ENCODE measurements at places on chromosomes 11 and 22. TPM values are rescaled to one million over a fixed set of nuclear protein-coding genes. Genes with fewer than 3 reads are reported as not detected.

USP28 gene
- 39.5 TPM for total RNA-seq

NPAS4 gene
- 0.60 TPM for total RNA-seq

SPTY2D1 gene
- 24.1 TPM for total RNA-seq

CBX7 gene
- 9.6 TPM for total RNA-seq

GNAZ gene
- 4.5 TPM for total RNA-seq

DNA sequence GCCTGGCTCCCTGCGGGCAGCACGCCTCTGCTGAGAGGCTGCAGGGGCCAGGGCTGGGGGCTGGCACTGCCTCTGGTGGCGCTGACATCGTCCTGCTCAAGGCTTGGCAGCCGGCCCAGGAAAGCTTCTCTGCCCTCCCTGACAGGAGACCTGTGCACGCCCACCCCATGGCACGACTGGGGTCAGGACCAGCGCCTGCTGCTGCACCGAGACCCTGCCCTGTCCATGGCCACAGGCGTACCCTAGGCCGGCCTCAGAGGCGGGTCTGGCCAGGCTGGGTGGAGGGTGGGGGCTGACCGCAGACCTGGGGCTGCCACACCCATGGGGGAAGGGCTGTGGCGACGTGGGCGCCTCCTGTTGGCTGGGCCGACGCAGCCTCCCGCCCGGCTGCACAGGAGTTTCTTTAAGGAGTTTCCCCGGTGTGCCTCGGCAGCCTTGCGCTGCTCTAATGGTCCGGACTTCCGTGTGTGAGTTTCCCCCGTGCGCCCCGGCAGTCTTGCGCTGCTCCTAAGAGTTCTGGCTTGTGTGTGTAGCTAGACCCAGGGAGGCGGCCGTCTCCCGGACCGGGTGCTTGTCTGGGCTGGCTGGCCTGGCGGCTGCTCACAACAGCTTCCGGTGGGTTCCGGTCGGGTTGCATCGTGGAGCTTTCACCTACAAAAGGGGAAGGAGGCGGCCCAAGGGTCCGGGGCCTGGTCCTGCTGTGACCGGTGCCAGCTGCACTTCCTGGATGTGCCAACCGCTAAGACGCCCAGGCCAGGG, 4.6 kb downstream of the TRABD start:
- no peak overlapping the region for H3K4me3 ChIP-seq
- H3K4me1 ChIP-seq: peaks cover 45% of the 10 kb centered on the region
- H3K36me3 ChIP-seq: no peaks in the 10 kb centered on the region
- peak; percentile 84 for DNase-seq
- no peaks in the 10 kb centered on the region for H3K27me3 ChIP-seq

- no peaks in the 10 kb centered on the region for H3K36me3 ChIP-seq
- H3K4me1 ChIP-seq: no peaks in the 10 kb centered on the region
- H3K27ac ChIP-seq: no peak overlapping the region
Observed at GRCh38 chr22:47135338-47135737, 372.9 kb downstream of the TBC1D22A start.

DNA sequence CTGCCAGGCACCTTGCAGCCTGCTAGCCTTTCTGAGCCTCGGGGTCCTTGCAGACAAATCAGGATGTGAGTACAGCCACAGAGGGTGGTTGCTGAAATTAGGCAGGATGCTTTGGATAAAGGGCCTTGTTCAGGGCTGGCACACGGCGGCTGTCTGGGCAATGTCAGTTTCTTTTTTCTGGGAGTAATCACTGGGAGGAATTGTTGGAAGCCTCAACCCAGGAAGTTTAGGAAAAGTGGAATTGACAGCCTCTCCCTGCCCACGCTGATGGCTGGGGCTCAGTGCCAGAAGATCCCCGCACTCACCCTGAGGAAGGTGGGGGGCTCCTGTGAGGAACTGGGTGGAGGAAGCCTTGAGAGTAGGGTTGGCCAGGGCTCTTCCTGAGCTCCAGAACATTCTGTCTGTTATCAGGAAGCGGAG, 37.4 kb downstream of the CD82 start:
- H3K4me3 ChIP-seq: no peak overlapping the region
- H3K36me3 ChIP-seq: no peaks in the 10 kb centered on the region
- peak overlapping the region; percentile 25 for H3K27ac ChIP-seq
- H3K27me3 ChIP-seq: no peaks in the 10 kb centered on the region

DNA sequence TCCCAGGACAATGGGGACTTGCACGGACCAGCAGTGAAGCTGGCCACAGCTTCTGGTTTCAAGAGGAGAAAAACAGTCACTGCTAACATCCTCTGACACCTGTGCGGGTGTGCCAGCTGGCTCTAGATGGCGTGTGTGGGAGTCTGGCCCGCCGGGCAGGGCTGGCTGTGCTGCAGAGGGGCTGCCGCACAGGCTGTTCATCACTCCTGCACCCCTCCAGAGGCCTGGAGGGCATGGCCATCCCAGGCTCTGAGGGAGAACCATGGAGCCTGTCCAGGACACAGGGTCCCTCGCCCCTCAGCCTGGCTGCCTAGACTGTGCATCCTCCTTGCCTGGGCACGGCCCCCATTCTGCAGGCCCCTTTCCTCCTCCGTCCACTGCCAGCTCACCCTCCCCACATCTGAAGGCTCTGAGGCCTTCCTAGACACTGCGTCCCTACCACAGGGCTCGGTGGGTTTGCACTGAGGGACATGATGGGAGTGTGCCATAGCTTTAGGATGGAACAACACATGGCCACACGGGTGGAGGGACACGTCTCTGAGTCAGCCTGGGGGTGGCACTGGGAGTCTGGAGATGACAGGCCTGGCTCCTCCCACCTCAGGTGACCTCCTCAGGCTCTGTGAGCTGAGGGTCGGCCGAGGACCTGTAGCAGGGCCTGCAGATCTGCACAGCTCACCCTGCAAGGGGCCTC, 42.1 kb upstream of the GNB1L start:
- no peak overlapping the region for H3K4me3 ChIP-seq
- peaks cover 9% of the 10 kb centered on the region for H3K4me1 ChIP-seq
- H3K27me3 ChIP-seq: no peaks in the 10 kb centered on the region
- H3K36me3 ChIP-seq: no peaks in the 10 kb centered on the region
- no peak for DNase-seq

DNA sequence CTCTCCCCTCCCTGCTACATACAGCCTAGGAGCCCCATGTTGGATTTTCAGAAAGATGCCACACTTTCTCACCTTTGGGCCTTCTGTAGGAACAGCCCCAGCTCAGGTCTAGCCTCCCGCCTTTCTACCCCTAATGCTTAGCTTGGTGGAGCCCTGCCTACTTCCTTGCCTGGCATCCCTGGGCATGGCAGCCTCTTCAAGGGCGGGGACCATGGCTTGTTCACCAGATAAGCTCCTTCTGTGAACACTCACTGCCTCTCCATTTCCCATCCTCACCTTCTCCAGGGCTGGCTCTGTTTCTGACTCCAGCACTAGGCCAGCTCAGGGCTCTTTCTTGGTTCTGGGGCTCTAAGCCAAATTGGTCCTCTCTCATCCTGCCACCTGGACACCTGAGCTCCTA, 1.4 kb downstream of the SEPTIN3 start:
- no peak overlapping the region for H3K27ac ChIP-seq
- H3K4me3 ChIP-seq: no peak overlapping the region
- no peaks in the 10 kb centered on the region for H3K36me3 ChIP-seq
- no peak for DNase-seq

DNA sequence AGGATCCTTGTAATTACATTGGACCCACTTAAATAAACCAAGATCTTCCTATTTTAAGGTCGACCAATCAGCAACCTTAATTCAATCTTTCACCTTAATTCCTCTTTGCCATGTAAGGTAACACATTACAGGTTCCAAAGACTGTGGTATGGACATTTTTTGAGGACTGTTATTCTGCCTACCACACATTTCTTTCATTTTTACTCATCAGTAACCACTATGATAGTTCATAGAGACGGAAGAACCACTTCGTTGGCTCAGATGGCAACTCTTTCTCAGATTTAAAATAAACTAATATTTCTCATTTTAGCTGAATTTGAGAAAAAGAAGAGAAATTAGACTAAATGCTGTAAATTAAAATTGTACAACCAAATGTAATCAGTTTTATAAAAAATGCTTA, 96.3 kb downstream of the PAX6 start:
- no peak for DNase-seq
- H3K4me1 ChIP-seq: no peaks in the 10 kb centered on the region
- no peaks in the 10 kb centered on the region for H3K36me3 ChIP-seq
- no peak overlapping the region for H3K27ac ChIP-seq
- H3K4me3 ChIP-seq: no peak overlapping the region

DNA sequence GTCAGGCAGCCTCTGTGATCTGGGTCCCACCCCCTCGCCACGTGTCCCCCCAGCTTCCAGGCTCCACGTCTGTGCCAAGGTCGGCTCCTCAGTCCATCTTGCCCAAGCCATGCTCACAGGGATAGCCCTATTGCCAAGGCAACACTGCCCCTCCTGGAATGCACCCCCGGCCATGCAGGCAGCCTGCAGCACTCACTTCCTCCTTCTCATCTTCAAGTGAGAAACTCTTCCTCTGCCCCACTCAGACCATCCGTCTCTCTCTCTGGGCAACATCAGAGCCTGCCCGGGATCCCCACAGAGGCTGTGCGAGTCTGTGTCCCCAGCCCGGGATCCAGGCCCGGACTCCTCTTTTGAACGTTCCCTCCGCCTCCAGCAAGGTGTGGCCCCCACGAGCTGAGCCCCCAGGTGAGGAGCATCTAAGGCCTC, 852.3 kb downstream of the BRD1 start:
- H3K4me3 ChIP-seq: no peak overlapping the region
- H3K4me1 ChIP-seq: no peaks in the 10 kb centered on the region
- H3K36me3 ChIP-seq: no peaks in the 10 kb centered on the region
- H3K27me3 ChIP-seq: no peaks in the 10 kb centered on the region

GRCh38 chr11:12854297-12854661, 154.8 kb upstream of the RASSF10 start:
- DNase-seq: no peak
- peak overlapping the region; percentile 89 for H3K27ac ChIP-seq
- no peaks in the 10 kb centered on the region for H3K27me3 ChIP-seq
- no peaks in the 10 kb centered on the region for H3K36me3 ChIP-seq

DNA sequence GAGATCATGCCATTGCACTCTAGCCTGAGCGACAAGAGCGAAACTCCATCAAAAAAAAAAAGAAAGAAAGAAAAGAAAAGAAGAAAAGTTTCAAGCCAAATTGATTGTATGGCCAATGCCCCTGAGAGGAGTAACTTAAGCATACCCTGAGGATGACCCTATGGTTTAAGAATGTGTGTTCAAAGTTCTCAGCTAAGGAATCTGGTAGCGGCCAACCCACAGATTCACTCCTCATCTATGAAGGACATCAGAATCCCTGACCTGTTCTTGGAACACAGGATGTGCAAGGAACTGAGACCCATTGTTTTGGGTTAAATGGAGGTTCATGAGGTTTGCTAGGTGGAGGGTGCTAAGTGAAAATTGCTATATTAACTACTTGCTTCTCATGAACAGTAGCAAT, 18.1 kb downstream of the IZUMO1R start:
- H3K36me3 ChIP-seq: no peaks in the 10 kb centered on the region
- H3K4me3 ChIP-seq: no peak overlapping the region
- no peak for DNase-seq
- H3K4me1 ChIP-seq: no peaks in the 10 kb centered on the region
- no peaks in the 10 kb centered on the region for H3K27me3 ChIP-seq
- no peak overlapping the region for H3K27ac ChIP-seq

DNA sequence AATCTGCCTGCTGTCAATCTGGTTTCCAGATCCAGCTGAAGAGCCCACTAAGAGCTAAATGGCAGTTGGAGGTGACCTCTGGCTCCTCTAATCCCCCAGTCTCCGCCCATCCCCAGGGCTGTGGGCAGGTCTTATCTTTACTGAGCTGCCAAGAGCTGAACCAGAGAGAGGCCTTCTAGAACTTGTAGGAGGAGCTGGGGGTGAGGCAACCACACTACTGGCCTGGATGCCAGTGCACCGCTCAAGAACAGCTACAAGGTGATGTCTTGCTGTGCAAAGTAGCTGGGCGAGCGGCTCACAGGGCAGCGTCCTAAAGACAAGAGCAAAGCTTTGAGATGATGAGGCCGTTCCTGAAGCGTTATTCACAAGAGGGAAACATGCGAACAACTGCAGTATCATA, 374.6 kb downstream of the CTTN start:
- H3K4me3 ChIP-seq: no peak overlapping the region
- H3K36me3 ChIP-seq: no peaks in the 10 kb centered on the region
- no peaks in the 10 kb centered on the region for H3K27me3 ChIP-seq
- H3K4me1 ChIP-seq: no peaks in the 10 kb centered on the region
- no peak overlapping the region for H3K27ac ChIP-seq

GRCh38 chr22:33327348-33327860, 269.2 kb upstream of the SYN3 start:
- no peak for DNase-seq
- H3K27me3 ChIP-seq: no peaks in the 10 kb centered on the region
- H3K36me3 ChIP-seq: no peaks in the 10 kb centered on the region
- no peak overlapping the region for H3K27ac ChIP-seq
- peaks cover 10% of the 10 kb centered on the region for H3K4me1 ChIP-seq
- no peak overlapping the region for H3K4me3 ChIP-seq

- no peaks in the 10 kb centered on the region for H3K36me3 ChIP-seq
- no peak overlapping the region for H3K4me3 ChIP-seq
- no peak for DNase-seq
- H3K27ac ChIP-seq: no peak overlapping the region
- no peaks in the 10 kb centered on the region for H3K4me1 ChIP-seq
- H3K27me3 ChIP-seq: no peaks in the 10 kb centered on the region
Observed at GRCh38 chr11:102396708-102397563, 49.9 kb downstream of the BIRC2 start.

DNA sequence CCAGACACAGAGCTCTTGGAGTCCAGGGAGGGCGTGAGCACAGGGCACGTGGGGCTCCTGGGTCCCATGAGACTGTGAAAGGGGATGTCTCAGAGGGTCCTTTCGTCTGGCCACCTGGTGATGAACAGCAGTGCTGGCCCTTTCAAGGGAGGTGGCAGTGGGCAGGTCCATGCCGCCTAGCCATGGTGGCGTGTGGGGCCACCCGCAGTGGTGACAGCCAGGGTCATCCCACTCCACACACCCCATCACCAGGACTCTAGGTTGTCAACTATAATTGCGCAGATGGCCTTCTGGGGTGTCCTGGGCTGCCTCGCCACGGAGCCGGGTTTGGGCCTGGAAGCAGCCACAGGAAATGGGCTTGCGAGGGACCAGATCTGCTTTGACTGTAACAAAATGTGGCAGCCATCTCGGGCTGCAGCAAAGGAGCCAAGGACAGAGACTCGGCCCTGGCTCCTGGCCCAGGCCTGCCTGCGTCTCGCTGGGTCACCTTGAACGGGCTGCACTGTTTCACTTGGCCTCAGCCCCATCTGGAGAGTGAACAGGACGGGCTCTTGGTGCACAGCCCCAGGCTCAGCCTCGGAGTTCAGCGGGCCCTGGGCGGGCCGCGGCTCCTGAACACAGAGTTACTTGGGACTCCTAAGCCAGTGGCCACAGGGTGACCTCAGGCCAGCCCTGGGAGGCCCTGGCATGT, 1350.5 kb downstream of the BRD1 start:
- no peak overlapping the region for H3K4me3 ChIP-seq
- DNase-seq: no peak
- no peak overlapping the region for H3K27ac ChIP-seq
- no peaks in the 10 kb centered on the region for H3K36me3 ChIP-seq
- H3K27me3 ChIP-seq: no peaks in the 10 kb centered on the region

GRCh38 chr11:114081641-114082414, 22.3 kb downstream of the ZBTB16 start:
- H3K4me3 ChIP-seq: no peak overlapping the region
- no peaks in the 10 kb centered on the region for H3K36me3 ChIP-seq
- H3K27me3 ChIP-seq: no peaks in the 10 kb centered on the region
- peaks cover 87% of the 10 kb centered on the region for H3K4me1 ChIP-seq
- H3K27ac ChIP-seq: peak overlapping the region; percentile 89

- H3K27me3 ChIP-seq: peaks cover 8% of the 10 kb centered on the region
- no peak for DNase-seq
- peaks cover 12% of the 10 kb centered on the region for H3K4me1 ChIP-seq
- no peak overlapping the region for H3K27ac ChIP-seq
Observed at GRCh38 chr11:45918962-45919675, 1.4 kb upstream of the PEX16 start.

- DNase-seq: no peak
- H3K4me1 ChIP-seq: no peaks in the 10 kb centered on the region
- H3K4me3 ChIP-seq: no peak overlapping the region
- H3K27me3 ChIP-seq: no peaks in the 10 kb centered on the region
- no peaks in the 10 kb centered on the region for H3K36me3 ChIP-seq
- no peak overlapping the region for H3K27ac ChIP-seq
Observed at GRCh38 chr22:46288846-46289243, 7.8 kb upstream of the GTSE1 start.

Data from hepatocyte (in vitro differentiated cells).